ENCODE measurements at places on chromosomes 11 and 22.
A peak's percentile ranks its signal among the peaks of the same experiment; 100 is the strongest.

DNA sequence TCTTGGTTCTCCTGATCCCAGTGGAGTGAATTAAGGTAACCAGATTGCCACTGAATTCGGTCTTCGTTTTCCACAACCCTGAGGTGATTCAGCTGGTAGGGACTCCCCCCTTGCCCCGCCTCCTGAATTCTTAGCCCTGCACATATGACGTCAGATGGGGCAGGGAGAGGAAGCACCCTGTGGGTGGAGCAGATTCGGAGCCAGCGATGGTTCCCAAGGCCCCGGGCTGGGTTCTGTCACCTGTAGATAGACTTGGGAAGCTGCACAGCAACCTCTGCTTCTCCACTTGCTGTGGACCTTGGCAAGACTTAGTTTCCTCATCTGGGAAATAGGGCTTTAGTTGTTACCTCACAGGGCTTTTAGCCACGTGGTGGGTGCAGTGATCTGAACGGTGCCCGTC is 67.8 kb downstream of the CTTN start:
- DNase-seq = no peak

DNA sequence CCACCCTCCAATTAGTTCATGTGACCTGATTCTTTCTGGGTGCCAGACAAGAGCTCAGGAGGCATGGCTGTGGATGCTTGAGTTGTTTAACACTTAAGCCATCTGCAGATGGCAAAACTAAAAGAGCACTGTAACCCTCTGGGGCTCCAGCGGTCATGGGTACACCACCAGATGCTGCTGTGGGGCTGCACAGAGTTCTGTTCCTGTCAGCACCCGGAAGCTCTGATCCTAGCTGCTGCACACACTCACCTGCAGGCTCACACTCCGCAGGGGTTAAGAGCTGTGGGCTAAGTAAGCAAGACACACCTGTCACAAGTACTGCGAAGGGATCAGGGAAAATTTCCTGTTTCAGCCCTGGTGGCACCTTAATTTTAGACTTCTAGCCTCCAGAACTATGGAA is 307.8 kb downstream of the C11orf87 start:
- DNase-seq = no peak

DNA sequence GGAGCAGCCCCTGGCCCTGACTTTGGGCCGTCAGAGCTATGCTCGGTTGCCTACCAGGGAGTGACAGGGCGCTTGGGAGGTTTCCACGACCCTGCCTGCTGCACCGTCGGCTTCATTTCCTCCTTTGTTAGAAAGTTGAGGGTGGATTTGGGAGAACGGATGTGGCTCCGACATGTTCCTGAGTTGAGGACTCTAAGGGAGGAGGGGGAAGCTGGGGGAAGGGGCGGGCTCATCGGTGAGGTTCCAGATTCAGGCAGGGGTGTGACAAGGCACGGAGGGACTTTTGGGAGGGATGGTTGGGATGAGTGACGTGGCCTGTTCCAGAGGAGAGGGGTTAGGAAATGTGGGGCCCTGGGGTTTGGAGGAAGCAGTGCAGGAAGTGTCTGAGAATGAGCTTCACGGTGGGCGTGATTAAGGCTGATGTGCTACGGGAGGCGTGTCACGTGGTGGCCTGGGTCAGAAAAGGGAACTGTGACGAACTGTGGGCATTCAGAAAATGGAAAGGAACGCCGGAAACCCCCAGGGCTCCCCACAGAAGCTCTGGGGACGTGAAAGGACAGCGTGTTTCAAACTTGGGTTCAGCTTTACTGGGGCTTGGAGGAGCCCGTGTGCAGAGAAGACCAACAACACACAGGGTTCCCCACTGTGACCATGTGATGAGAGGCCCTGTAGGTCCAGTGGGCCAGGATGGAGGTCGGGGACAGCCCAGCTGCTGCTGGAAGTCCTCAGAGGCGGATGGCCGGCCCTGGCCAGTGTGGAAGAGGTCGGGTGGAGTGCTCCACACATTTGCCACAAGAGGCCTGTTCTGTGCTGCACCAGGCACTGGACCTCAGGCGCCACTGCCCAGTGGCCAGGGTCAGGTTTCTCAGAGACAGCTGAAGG is 2.8 kb downstream of the PARVB start:
- peak; percentile 61 for DNase-seq

DNA sequence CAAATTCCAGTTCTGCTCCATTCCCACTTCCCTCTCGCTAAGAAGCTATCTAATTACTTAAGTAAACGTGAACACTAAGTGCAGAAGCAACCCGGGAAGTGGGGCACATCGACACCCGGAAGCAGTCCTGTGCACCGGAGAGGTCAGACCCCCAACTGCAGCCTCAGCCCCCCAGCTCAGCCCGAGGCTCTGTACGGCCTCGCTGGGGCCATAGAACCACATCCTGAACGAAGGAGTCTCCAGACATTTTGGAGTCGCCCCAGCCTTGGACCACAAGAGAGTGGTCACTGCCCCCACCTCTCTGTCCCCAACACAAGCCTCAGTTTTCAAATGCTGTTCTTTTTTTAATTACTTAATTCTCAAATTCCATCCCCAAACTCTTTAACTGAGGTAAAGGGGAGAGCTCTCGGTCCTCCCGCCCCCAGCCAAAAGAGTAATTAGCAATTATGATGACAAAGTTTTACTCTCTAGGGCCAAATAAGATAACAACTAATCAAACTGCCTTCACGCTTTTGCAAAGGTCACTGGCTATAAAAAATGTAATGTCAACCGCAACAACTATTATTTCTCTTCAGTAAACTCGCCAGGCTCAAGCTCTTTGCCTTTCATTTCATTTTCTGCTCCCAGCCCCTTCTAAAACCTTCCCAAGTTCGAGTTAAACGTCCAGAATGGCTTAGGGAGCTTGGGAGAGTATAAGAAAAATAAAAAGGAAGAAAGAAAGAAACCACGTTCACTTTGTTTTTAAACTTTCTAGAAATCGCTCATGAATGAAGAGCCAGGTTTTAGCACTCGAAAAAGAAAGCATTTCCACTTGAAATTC is 2.2 kb downstream of the PAX6 start:
- DNase-seq = no peak
